ENCODE measurements at places on chromosomes 16 and 17.

DNA sequence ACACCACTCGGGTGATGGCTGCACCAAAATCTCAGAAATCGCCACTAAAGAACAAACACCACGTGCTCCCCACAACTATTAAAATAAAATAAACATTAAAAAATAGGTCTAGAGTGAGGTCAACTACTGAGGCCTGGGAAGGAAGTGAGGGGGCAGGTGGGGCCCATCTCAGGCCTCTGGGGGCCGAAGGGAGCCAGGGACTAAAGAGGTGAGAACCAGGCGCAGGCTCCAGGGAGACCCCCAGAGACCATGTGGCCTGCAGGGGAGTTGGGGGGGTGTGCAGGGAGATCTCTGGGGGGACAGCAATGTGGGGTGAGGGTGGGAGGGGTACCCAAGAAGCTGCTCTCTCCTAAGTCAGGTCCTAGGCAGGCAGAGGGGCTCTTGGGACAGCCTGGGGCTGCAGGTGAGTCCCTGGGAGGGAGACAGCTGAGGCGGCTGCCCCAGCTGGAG lies 111.3 kb upstream of the SMURF2 start:
- ATAC-seq = no peak

GRCh38 chr17:65985571-65985970 lies 206.4 kb downstream of the CEP112 start:
- no peak for ATAC-seq

- ATAC-seq = no peak
Measured at GRCh38 chr17:31902693-31903092, 1.2 kb upstream of the UTP6 start.

DNA sequence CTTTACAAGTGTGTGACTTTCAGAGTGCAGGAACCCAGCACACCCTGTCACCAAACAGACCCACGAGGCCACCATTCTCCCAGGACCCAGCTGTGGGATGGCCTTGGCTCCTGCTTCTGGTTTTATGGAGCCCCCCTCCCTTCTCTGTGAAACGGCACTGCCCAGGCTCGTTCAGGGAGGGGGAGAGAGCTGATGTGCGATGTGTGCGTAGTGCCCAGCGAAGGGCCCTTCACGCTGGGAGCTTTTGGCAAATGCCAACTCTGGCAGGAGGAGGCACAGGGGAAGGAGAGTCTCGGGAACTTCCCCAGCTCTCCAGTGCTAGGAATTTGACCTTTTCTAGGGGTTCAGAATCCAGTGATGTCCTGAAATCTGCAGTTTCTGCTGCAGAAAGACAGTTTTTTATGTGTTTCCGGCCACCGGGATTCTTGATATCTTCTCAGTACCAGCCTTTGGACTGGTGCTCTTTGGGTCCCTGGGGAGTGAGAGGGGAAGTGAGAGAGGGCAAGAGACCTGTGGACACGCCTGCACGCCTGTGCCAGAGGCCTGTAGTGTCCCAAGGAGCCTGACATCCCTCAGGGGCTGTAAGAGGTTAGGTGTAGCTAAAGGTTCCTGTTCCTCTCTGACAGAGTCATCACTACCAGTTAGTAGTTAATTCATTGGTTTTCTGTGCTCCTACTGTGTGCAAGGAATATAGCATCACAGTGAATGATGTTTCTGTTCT lies 45.1 kb downstream of the CMIP start:
- ATAC-seq = no peak

GRCh38 chr17:41629316-41629715 lies 4.9 kb upstream of the KRT17 start:
- ATAC-seq = no peak

DNA sequence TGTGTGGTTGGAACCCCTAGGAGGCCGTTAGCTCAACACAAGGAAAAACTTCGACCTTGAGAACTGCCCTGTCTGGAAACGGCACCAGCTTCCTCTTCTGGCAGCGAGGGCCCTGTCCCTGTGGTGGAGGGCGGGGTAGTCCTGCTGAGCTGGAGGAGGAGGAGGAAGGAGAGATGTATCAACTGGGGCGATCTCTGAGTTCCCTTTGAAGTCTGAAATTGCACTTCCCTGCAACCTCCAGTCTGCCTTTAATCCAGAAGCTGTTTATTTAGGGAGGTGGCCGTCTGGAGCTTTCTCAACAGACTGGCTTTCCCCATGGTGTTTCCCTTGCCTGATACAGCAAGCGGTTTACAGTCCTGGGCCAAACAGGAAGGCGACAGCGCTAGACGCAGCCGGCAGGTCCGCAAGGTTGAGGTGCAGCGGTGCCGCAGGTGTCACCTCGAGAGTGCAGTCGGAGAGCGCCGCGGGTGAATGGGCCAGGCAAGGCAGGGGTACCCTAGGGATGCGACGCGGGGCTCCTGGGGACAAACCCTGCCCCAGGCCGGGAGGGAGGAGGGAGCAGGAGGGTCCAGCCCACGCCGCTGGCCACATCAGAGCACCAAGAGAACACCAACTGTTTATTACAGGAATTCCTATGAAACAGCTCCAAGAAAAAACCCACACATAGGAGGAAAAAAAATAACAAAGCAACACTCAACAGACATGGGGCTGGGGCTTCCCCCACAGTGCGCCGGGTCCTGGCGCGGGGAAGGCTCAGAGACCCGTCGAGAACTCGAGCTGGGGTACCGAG lies 11.4 kb upstream of the MRPS23 start:
- ATAC-seq = peak; percentile 74

DNA sequence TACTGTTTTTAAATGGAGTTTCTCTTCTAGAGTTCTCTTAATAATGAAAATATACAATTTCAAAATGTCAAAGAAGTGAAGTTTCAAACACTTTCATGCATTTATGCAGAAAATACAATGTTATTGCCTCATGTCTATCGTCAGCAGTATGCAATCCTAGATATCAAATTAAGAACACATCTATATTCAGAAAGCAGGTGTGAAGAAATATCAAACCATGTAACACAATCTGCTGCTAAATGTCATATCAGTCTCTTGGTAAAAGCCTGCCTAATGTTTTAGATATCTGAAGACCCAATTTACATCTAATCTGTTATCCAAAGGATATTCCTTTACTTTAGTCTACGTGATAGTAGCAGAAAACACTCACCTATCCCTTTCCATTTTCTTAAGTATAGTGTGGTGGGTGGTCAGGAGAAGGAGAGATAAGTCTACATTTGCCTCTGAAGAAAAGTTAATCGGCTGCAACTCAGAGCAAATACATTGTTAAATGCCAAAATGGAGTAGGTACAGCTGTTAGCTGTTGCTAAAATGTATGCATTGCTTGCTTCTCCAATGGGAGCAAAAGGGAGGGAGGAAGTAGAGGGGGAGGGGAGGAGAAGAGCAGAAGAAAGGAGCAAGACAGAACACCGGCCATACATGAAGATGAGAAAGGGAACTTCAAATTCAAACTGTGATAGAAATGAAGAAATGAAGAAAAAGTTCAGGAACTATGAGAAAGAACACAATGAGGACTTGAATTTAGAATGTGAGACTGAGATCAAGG lies 64.9 kb downstream of the ITFG1 start:
- no peak for ATAC-seq
